Iris pigment epithelial cell (primary cell): ENCODE measurements at places on chromosomes 12 and 14.

DNA sequence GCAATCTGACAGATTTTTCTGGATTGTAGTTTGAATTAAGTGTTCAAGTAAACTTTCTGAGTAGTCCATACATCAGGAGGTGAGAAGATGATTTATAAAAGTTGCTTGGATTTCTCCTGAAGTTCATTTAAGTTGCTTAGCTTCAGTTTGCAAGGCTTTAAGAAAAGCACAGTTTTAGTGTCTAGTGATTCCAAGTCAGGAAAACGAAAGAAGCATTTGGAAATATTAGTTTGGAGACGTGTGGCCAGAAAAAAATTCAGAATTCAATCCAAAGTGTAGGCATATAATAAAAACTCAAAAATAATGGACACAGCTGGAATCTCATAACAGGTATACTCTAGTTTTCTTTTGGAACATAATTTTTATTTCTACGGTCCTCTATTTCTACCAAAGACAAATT lies 25.5 kb upstream of the PRICKLE1 start:
- no peak for DNase-seq

DNA sequence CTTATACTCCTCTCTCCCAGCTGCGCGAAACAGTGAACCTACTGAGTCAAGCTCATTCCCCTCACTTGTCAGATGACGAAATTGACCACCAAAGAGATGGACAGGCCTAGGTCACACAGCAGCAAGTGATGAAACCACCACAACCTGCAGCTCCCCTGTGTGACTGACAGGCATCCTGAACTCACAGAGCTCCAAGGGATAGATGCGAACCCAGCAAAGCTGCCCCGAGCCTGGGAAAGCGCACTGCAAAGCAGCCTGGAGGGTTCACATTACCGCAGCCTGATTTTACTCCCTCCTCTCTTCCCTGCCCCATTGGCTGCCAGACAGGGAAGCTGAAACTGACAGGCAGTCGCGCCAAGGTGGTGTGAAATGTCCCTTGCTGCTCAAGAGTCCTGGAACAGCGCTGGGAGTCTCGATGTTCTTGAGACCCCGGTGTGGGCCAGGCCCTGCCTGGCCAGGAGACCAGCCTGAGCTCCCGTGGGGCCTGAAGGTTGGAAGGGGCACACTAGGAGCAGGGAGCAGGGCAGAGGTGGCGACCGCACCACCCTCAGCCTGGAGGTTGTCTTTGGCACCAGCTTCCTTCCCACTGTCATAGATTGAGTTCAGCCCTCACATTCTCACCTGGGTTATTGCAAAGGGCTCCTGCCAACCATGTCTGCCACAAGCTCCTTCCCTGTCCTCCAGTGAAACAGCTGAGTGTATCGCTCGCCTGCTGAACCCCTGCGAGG lies 36.3 kb downstream of the SNRNP35 start:
- DNase-seq: no peak

DNA sequence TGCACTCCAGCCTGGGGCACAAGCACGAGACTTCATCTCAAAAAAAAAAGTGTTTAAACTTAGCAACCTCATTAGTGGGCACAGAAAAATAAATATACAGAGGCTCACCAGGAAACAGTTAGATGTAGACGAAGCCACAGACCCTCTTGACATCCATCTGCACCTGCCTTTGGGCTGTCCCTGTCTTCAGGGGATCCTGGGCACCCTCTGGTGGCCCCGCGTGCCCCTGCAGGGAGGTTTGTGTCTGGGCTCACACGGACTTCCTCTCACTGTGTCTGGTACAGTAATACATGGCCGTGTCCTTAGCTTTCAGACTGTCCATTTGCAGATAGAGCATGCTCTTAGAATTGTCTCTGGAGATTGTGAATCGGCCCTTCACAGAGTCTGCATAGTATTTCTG lies 916.5 kb downstream of the TMEM121 start:
- no peak for DNase-seq

DNA sequence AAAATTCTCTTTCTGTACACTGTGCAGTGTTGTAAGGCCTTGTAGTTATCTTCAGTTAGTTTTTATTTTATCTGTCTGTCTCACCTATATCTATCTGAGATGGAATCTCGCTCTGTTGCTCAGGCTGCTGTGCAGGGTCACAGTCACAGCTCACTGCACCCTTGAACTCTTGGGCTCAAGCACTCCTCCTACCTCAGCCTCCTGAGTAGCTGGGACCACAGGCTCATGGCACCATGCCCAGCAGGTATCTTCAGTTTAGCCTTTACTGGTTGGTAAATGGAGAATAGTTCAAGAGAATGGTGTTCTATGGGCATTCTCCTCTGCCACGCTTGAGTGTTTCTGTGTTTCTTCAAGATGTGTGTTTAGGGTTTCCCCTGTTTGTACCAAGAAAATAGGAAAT lies 13.6 kb downstream of the TULP3 start:
- DNase-seq: no peak

GRCh38 chr12:47983541-47984115 lies 20.2 kb downstream of the TMEM106C start:
- no peak for DNase-seq

DNA sequence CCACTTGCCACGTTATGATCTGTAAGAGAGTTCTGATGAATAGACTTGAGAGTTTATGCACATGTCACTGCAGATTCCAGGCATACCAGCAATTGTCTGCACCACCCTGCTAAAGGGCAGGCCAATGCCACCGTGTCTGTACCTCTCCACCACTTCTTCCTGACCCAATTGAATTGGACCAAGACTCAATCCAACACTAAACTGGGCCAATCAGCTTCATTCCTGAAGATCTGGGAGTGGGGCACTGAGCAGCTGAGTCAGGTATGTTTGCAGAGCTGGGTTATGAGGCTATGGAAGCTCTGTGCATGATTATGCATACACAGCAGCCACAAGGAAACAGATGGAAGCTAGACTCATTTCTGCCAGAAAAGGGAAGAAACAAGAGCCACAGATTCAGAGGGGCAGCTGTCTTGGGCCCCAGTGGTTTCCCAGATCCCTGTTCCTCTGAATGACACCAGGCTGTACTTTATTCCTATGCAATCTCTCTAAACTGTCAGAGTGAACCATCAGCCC lies 28.0 kb downstream of the DAO start:
- peak; percentile 10 for DNase-seq

DNA sequence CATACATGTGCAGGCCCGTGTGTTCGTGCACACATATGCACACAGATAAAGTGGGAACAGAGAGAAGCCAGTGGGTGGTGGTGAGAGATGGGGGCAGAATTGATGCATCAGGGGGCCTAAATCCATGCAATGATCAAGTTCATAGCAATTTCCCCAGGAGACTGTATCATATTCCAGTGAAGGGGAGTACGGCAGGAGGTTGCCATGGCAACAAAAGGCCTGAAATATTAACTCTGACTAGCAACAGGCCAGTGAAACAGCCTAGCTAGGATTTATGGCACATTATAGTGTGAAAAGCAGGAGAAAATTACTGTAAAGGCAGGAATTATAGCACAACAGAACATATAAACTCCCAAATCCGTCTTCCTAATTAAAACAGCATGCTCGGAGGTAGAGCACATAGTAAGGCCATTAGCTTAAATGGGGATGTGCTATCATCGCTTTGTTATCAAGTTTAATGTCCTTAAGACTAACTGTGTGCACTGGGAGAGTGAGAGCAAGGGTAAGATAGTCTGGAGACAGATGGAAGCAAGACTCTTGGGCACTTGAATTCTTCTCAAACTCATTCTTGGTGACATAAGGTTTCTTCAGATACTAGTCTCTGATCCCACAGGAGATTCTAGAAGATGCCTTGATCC lies 806.3 kb downstream of the DIO2 start:
- DNase-seq: peak; percentile 7

DNA sequence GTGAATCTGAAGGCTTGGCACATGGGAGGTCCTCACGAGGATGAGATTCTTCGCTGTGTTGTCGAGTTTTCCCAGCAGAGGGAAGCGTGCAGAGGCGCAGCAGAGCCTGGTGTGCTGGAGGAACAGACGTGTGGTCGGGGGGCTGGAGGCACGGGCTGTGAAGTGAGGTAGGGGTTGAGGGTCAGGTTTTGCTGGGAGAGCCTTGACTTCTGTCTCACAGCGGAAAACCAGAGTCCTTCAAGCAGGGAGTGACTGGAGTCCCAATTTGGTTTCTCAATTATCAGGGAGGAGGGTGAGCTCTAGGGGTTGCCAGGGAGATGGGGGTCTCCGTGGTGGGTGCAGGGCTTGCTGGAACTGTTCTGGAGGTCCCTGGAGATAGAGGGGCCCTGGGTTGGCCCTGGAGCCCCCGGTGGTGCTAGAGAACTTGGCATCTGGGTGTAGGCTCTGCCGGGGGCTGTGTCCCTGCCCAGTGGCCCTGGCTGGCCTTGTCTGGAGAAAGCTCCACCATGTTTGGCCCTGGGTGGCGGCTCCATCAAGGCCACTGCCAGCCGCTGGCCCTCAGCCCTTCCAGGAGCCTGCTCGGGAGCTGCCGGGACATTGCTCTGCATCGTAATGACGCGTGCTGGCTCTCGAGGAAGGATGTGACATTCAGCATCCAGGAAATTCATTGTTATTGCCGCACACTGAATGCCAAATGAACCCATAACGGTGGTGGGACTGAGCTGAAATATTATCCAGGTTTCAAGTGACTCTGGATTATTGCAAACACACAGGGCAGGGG lies 215.7 kb downstream of the KIF26A start:
- DNase-seq: no peak

GRCh38 chr14:104171029-104171697 lies 32.8 kb downstream of the KIF26A start:
- no peak for DNase-seq

GRCh38 chr14:38646391-38646790 lies 390.5 kb upstream of the CLEC14A start:
- no peak for DNase-seq

GRCh38 chr14:64772397-64772950 lies 68.2 kb downstream of the PLEKHG3 start:
- DNase-seq: no peak

DNA sequence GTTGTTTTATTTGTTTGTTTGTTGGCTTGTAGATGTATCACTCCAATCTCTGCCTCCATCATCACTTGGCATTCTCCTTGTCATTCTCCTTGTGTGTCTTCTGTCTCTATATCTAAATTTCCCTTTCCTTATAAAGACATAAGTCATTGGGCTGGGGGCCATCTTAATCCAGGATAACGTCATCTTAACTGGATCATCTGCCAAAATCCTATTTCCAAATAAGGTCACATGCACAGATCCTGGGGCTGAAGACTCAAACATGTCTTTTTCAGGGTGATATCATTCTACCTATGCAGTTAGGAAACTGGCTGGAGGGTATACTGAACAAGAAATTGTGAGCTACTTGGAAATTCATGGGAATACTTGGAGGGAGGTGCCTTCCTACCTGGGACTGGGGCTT lies 8.7 kb upstream of the CCDC60 start:
- DNase-seq: no peak

- no peak for DNase-seq
Observed at GRCh38 chr14:92341791-92342190, 18.8 kb downstream of the SLC24A4 start.

DNA sequence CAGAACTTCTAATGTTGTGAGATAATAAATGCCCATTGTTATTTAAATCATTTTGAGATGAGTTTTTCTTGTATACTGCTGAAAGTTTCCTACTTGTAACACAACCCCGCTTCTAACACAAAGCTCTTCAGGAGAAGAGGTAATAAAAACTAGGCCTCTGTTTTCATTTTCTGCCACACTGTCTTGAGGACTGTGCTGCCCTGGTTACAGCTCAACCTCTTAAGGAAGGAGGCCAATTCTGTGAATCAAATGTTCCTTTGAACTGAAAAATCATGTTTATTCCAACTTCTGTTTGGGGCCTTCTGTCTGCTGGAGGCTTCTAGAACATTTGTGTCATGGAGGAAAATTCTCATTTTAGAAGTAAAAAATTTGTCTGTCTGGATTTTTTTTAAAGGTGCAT lies 100.3 kb downstream of the LRIG3 start:
- DNase-seq: peak; percentile 27

GRCh38 chr12:69331909-69332684 lies 16.1 kb upstream of the LYZ start:
- DNase-seq: no peak

DNA sequence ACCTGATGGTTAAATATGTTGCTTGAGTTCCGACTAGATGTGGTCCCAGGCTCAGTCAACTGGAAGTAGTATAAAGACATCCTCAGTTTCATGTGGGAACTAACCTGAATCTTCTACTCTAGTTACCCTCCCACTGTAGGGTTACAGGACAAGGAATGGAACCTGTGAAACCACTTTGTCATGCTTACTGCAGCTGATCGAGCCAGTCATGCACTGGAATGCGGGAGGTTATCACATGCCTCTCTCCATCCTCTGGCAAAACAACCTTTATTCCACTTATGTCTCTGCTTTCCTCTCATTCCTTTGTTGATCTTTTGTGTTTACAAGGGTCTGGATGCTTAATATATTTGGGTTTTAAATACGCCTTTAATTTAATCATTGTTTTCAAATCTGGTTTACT lies 111.9 kb upstream of the DDHD1 start:
- DNase-seq: no peak

DNA sequence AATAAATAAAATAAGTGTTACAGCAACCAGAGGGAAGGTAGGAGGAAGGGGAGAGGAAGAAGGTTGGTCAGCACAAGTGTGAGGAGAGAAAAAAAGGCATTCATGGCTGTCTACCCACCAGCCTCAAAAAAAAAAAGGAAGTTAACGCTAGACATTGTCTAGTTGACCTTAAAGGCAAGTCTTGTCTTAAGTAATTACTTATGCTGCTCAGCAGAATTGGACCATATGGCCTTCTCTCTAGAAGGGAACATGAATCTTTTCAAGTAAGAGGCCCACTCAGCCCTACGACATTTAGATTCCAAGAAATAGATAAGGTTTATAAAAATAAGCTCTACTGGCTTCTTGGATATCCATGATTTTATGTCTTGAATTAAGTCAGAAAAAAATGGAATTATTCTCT lies 172.7 kb downstream of the ETNK1 start:
- no peak for DNase-seq

- no peak for DNase-seq
Observed at GRCh38 chr12:86249276-86249675, 6.9 kb downstream of the MGAT4C start.

GRCh38 chr12:40212566-40212965 lies 12.2 kb upstream of the LRRK2 start:
- no peak for DNase-seq

DNA sequence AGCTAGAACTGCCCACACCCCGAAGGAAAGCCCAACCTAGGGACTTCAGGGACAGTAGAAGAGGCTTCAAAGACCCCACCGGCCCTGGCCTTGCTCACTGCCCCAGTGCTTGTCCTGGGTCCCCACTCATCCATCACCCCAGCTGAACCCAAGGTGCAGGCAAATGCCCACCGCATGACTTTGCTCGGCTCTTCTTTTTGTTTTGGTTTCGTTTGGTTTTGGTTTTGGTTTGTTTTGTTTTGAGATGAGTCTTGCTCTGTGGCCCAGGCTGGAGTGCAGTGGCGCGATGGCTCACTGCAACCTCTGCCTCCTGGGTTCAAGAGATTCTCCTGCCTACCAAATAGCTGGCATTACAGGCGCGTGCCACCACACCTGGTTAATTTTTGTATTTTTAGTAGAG lies 9.0 kb downstream of the CCDC85C start:
- DNase-seq: no peak

DNA sequence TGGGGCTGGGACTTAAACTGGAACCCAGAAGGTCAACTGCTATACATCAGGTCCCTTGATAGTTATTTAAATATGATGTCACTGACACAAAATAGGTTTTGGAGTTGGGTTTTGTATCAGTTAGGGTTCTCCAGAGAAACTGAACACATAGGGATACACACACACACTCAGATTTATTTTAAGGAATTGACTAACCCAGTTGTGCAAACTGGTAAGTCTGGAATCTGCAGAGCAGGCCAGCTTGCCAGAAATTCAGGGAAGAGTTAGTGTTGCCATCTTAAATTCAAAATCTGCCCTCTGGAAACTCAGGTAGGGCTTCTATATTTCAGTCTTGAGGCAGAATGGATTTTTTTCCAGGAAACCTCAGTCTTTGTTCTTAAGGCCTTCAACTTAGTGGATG lies 36.9 kb downstream of the MAPK1IP1L start:
- DNase-seq: no peak
